NCI-H1930 (cell line): ENCODE measurements at places on chromosomes 1 and 21.

DNA sequence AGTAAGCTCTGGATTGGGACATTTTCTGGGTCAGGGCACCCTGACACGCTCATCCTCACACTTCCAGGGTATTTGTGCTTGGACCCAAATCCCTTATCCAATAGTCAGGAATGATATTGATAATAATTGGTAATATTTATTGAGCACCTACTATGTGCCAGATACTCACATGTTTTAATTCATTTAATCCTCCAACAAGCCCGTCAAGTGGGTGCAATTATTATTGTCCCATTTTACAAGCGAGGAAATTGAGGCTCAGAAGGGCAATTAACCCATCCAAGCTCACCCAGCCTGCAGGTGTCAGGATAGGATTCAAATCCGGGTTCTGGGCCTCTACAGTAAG is 11.4 kb upstream of the PADI3 start:
- no peak for DNase-seq

DNA sequence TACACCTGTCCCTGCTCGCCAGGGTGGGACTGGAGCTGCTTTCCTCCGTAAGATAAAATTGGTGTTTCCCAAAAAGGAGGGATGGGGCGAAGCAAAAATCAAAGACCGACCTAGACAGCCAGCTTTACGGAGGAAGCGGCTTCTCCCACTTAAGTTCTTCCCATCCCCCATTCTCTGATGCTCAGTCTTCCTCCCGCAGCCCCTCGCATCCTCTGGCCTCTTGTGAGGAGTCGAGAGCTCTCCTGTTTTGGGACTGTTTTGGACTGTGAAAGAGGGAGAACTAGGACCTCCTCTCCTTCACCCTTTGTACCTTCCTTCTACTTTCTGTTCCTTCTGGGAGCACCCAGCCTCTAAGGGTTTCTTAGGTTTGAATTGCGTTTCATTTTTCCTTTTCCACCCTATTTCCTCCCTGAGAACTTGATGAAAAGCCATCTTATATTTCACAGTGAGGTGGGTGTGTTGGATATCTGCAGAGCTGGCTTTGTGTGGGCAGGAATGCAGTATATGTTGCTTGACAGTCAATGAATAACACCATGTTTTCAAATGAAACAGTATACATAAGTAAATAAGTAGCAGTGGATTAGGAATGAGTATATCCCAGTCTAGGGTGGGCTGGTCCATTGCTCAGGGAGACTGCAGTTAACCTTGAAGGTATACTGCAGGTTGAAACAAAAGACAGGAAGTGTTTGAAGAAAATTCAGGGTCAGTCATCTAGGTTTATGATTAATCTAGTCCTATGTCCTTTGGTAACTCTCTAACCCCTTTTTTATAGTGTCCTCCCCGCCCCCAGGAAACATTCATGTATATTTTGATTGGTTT is 848 bp downstream of the CTTNBP2NL start:
- DNase-seq = no peak

DNA sequence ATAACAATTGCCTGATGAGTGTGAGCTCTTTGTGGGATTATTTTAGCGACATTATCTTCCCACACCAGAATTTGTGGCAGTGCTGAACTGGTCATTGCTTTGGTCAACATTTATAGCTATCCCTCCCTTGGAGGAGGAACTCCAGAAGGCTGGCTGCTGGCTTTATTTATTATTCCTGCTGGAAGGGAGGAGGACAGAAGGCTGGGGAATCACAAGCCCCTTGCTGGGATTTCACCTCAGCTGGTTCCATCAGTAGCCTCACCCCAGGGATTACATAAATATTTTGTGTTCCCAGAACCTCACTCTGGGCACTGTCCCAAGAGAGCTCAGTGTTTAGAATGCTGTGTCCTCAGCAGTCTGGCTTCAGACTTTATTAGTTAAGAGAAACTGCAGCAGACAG is 102.8 kb upstream of the C1orf21 start:
- DNase-seq = no peak

DNA sequence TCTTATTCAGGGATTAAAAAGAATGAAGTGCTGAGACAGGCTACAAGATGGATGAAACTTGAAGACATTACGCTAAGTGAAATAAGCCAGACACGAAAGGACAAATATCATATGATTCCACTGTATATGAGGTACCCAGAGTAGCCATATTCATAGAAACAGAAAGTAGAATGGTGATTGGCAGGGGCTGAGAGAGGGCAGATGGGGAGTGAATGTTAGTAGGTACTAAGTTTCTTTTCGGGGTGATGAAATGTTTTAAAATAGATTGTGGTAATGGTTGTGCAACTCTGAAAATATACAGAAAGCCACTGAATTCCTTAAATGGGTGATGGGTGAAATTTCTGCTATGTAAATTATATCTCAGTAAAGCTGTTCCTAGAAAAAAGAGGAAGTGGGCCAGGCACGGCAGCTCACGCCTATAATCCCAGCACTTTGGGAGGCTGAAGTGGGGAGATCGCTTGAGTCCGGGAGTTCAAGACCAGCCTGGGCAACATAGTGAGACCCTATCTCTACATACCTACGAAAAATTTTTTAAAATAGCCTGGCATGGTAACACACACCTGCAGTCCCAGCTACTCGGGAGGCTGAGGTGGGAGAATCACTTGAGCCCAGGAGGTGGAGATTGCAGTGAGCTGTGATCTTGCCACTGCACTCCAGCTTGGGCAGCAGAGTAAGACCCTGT is 15.9 kb downstream of the SLC27A3 start:
- no peak for DNase-seq

- no peak for DNase-seq
Measured at GRCh38 chr1:30778979-30779293, 21.4 kb upstream of the LAPTM5 start.

GRCh38 chr1:3348196-3348865 is 106.1 kb upstream of the ARHGEF16 start:
- DNase-seq = no peak

- DNase-seq = no peak
Measured at GRCh38 chr1:38151399-38151798, 104.8 kb upstream of the POU3F1 start.

GRCh38 chr21:39463308-39463707 is 11.5 kb downstream of the SH3BGR start:
- DNase-seq = no peak

DNA sequence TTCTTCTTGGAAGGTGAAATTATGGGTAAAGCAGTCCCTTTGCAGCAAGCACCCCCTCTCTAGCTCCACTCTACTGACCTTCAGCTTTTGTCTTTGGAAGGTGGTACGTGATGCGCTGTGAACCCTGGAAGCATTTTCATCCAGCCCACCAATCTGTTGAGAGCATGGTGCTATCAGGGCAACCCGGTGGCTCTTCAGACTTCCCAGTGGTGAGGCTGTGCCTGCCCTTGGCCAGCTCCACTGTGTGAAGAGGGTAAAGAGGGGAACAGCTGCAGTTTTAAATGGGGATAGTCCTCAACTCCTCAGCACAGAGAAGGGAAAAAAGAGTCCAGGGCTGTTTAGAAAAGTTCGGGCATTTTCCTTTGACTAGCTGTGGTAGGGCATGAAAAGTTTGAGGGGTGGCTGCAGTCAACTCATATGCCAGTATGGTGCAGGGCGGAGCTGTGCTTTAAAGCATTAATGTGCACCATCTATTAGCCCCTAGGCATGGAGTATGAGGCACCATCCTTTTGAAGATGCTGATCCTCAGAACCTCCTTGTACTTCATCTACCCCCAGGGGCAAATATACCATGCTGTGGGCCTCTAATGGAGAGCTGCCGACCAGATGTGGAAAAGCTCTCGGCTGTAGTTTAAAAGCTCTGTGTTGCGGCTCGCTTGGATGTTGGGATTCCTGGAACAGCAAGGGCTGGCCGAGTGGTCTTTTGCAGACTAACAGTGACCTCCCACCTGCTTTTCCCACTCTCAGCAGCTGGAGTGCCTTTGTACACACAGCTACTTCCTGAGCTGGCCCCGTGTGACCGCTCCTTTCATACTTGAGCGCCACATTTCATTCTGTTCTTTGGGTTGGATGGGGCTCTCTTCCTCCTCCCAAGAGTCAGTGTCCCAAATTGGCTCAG is 123.0 kb downstream of the PEX14 start:
- no peak for DNase-seq

DNA sequence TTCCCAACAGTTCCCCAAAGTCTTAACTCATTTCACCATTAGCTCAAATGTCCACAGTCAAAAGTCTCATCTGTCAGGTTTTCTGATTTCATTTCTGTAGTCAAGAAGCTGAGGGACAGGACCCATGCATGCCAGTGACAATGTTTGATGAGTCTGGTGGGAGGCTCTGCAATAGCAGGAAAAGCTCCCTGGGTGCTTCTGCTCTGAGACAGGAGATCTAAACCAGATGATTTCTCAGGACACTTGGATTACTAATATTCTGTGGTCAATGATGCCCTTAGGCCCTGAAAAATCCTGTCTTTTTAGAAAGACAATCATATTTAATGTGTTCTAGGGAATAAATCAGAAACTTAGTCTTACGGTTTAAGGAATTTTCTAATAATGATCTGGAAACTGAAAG is 56.4 kb downstream of the PCBP3 start:
- DNase-seq = no peak

GRCh38 chr1:8015036-8015808 is 10.9 kb downstream of the ERRFI1 start:
- peak; percentile 34 for DNase-seq

DNA sequence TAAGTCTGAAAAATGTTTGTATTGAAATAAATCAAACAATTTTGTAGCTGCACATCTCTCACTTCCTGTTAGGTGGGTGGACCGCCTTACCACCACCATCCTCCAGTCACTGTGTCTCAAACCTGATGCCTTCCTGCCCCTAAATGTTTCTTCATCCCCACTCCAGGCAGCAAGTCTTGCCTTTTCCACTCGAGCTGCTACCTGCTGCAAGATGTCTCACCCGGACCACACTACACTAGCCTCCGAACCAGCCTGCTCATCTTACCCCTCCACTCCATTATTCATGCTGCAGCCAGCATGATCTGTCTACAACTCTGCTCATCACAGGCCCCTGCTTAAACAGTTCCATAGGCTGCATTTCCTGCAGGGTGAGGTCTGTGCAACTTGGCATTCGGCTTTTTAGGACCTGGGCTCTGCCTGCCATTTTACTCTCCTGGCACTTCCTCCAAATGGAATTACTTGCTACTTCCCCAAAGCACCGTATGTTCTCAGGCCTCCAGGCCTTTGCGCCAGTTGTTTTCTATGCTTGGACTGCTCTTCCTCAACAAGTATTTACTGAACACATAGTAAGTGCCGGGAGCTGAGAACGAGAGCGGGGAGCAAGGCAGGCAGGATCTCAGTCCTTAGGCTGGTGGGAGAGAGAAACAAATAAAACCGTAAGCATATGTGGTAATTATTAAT is 5.2 kb upstream of the SF3A3 start:
- no peak for DNase-seq

GRCh38 chr1:85611856-85612255 is 31.3 kb downstream of the CCN1 start:
- no peak for DNase-seq

GRCh38 chr1:43930168-43930948 is 3.2 kb upstream of the ARTN start:
- no peak for DNase-seq

GRCh38 chr1:232597721-232598120 is 32.2 kb downstream of the SIPA1L2 start:
- no peak for DNase-seq

DNA sequence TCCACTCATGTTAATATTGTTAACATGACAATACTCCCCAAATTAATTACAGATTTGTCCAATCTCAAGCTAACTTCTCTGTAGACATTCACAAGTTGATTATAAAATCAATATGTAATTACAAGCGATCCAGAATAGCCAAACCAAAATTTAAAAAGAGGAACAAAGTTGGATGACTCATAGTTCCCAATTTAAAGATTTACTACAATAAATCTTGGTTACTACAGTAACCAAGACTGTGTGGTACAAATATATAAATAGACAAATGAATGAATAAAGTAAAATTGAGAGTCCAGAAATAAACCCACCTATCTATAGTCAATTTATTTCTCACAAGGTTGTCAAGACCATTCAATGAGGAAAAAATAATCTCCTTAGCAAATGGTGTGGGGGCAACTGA is 7.1 kb upstream of the KRTAP10-4 start:
- no peak for DNase-seq

DNA sequence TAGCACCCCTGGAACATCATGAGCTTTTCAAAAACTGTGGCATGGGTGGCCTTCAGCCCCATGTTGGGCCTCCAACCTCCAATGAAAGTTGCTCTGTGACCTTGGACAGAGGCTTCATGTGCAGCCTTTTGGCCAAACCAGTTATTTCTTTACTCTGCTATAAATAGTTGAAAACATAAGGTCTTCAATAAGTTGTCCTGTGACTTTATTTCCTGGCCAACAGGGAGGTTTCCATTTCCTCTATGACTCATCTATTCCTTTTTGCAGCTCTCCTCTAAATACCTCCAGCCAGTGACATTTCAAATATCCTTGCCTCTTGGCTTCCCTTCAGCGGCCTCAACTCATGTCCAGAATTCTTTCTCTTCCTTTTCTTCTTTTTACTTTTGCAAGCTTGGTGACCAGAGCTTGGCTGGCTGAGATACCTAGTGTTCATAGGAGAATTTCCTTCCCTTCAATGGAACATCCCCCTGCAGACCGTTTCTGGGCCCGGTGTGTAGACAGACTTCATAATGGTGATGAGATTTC is 22.7 kb upstream of the TRIM67 start:
- no peak for DNase-seq

DNA sequence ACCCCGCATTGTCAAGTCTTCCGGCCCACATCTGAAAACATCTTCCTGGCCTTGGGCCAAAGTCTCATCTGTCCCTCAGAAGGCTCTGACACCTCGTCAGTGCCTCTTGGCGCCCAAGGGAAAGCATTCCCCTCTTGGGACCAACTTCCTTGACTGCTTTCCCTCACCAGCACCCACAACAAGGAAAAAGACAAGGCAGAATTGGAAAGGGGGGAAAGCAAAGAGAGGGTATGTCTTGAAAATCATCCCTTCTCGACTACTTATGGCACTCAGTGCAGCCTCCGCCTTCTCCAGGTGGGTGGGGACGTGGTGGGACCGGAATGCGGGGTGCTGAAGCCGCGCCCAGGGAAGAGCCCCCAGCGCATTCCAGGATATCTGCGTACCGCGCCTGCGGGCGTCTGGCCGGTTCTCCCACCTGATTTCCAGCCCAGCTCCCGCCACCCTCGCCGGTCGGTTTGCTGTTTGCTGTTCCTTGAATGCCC is 554 bp upstream of the SLC39A1 start:
- no peak for DNase-seq
